ENCODE measurements at places on chromosomes 4 and X. TPM values are rescaled to one million over a fixed set of nuclear protein-coding genes. Genes with fewer than 3 reads are reported as not detected.

GRCh38 chrX:386239-386767 is 404 bp downstream of the PPP2R3B start:
- H3K4me3 ChIP-seq: peak overlapping the region; percentile 79
- no peaks in the 10 kb centered on the region for H3K36me3 ChIP-seq
- no peak for DNase-seq

DNA sequence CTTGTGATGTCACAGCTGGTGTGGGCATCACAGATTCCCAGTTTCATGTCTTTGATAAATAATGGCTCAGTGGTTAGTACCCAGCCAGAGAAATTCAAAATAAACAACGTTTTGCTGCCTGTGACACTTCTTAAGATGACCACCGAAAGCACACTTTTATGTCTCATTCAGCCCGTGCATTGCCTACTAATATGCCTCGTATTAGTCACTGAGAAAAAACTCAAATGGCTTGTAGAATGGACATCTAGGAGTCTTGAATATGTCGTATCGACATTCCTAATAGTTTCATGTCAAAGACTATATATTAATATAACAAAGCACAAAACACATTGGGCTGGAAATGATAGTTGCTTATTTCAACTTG is 103.9 kb upstream of the FAT1 start:
- H3K36me3 ChIP-seq: no peaks in the 10 kb centered on the region
- H3K4me1 ChIP-seq: peaks cover 15% of the 10 kb centered on the region
- no peak for DNase-seq
- no peaks in the 10 kb centered on the region for H3K27me3 ChIP-seq
- H3K27ac ChIP-seq: no peak overlapping the region

DNA sequence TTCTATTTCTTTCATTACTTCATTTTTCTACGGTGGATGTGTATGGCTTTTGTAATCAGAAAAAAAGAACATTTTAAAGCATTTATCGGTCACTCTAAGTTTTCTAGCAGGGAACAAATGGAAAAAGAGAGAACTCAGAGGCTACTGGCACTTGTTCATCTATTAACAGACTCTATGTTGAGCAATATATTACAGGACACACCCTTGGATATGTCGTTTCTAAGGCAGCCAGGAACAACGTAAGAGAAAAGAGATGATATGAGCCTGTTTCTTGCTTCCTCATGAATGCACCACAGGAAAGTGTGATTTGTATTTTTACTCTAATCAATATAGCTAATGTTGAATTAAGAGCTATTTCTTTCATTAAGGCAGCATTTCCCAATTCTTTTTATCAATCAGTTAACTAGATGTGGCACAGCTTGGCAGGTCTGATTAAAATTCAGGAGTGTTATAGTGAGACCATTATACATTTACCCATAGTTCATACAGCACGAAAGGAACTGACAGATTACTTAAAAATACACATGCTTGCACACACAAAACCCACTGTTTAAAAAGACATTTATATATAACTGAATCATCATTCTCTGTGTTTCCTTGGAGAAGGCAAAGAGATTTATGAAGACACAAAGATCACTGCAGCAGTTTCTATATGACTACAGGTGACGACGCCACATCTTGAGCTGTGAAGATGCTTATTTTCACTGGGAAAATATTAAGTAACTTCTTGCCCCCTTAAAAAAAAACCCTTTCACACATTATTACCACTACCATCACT is 13.0 kb downstream of the RAB9B start:
- no peak overlapping the region for H3K27ac ChIP-seq
- DNase-seq: no peak
- no peak overlapping the region for H3K4me3 ChIP-seq
- no peaks in the 10 kb centered on the region for H3K36me3 ChIP-seq
- no peaks in the 10 kb centered on the region for H3K4me1 ChIP-seq

DNA sequence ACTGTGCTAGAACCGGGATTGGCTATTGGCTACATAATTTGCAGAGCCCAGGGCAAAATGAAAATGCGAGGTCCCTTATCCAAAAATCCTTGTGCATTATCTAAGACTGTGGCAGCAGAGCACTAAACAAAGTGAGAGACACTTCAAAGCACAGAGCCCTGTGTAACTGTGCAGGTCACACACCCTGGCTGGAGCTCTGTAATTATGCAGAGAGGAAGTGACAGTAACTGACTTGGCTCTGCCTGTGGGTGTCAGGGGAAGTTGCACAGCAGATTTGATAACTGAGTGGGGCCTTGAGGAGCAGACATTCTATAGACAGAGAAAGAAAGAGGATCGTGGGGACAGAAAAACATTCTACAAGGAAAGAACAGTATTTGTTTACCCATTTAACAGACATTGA is 173.5 kb upstream of the FMR1 start:
- no peak overlapping the region for H3K27ac ChIP-seq
- DNase-seq: no peak
- H3K36me3 ChIP-seq: no peaks in the 10 kb centered on the region

DNA sequence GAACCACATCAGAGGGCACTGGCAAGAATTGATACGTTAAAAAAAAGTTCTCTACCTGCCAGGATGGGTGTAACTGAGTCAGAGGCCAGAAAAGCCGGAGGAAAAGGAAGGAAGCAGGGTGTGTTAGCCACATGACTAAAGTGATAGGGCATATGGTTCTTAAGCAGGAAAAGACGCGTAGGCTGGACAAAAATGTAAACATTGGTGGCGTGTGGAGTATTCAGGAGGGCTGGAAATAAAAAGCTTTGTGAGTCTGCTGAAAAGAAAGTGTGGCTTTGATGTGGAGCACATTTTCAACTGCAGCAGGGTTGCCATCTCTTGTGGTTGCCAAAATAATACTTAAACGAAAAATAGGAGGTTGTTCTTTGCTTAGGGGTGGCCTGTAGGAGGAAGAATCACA is 186.5 kb upstream of the RPL34 start:
- no peak overlapping the region for H3K4me3 ChIP-seq
- no peaks in the 10 kb centered on the region for H3K4me1 ChIP-seq
- H3K27me3 ChIP-seq: no peaks in the 10 kb centered on the region
- H3K27ac ChIP-seq: no peak overlapping the region

GRCh38 chr4:90990284-90990683 is 863.1 kb downstream of the CCSER1 start:
- no peak for DNase-seq
- H3K4me3 ChIP-seq: no peak overlapping the region
- H3K36me3 ChIP-seq: no peaks in the 10 kb centered on the region
- no peaks in the 10 kb centered on the region for H3K4me1 ChIP-seq

DNA sequence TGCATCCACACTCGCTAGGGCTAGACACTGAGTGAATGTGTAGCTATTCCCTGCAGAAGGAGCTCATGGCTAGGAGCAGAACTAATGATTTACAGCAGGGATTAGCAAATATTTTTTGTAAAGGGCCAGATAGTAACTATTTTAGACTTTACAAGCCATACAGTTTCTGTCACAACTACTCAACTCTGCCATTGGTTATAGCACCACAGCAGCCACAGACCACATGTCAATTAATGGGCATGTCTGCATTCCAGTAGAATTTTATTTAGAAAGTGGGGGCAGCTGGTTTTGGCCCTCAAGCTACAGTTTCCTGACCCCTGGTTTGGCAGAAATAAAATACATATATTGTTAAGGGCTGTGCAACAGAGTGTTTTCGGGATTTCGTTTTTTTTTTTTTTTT is 192.6 kb downstream of the FRMPD4 start:
- H3K27me3 ChIP-seq: no peaks in the 10 kb centered on the region
- no peak overlapping the region for H3K27ac ChIP-seq
- H3K36me3 ChIP-seq: no peaks in the 10 kb centered on the region
- DNase-seq: no peak
- H3K4me3 ChIP-seq: no peak overlapping the region

DNA sequence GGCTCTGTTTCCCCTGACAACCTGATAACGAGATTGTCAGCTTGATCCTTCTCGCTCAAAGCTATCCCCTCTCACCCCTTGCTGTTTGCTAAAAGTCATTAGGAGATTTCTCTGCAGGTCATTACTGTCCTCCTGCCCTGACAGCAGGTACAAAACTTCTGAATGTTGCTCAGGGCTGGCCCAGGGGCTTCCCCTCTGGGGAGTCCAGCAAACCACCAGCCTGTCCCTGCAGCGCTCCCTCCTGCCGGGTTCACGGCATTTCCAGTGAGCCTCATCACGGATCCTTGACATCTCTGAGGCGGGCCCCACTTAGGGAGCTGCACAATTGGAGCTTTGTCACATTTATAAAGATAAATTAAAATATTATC is 5.2 kb upstream of the SORCS2 start:
- H3K27ac ChIP-seq: no peak overlapping the region
- DNase-seq: no peak
- no peak overlapping the region for H3K4me3 ChIP-seq

GRCh38 chr4:117434424-117434823 is 349.0 kb upstream of the TRAM1L1 start:
- no peak overlapping the region for H3K4me3 ChIP-seq
- no peak for DNase-seq
- no peak overlapping the region for H3K27ac ChIP-seq
- H3K27me3 ChIP-seq: no peaks in the 10 kb centered on the region

GRCh38 chr4:38829237-38829636 is 24.6 kb upstream of the TLR1 start:
- no peaks in the 10 kb centered on the region for H3K36me3 ChIP-seq
- H3K27ac ChIP-seq: no peak overlapping the region

- H3K27me3 ChIP-seq: no peaks in the 10 kb centered on the region
- H3K27ac ChIP-seq: no peak overlapping the region
- no peaks in the 10 kb centered on the region for H3K36me3 ChIP-seq
- no peak overlapping the region for H3K4me3 ChIP-seq
- H3K4me1 ChIP-seq: no peaks in the 10 kb centered on the region
- no peak for DNase-seq
Measured at GRCh38 chr4:146073517-146073916, 102.0 kb upstream of the LSM6 start.

DNA sequence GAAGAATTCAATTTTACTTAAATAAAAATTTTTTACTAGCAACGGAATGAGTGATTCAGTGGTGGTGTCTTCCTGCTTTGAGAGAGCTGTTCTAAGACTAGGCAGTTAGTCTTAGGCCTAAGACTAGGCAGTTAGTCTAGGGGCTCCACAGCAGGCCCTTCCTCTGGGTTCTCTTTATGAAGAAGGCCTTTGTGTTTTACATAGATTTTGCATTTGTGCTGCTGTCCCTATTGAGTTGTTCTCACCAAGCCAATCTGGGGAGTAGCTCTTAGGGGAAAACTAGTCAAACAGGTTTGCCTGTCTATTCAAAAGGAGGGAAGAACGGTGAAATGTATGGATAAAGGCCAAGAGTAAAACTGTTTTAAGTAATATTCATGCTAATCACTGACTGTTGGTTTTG is 7.6 kb downstream of the UGT8 start:
- no peak overlapping the region for H3K27ac ChIP-seq
- H3K36me3 ChIP-seq: no peaks in the 10 kb centered on the region
- H3K4me1 ChIP-seq: no peaks in the 10 kb centered on the region
- H3K4me3 ChIP-seq: no peak overlapping the region
- no peaks in the 10 kb centered on the region for H3K27me3 ChIP-seq

GRCh38 chrX:154002215-154002719 is 17.4 kb downstream of the IRAK1 start:
- DNase-seq: peak; percentile 76
- no peaks in the 10 kb centered on the region for H3K27me3 ChIP-seq
- peak overlapping the region; percentile 58 for H3K27ac ChIP-seq

DNA sequence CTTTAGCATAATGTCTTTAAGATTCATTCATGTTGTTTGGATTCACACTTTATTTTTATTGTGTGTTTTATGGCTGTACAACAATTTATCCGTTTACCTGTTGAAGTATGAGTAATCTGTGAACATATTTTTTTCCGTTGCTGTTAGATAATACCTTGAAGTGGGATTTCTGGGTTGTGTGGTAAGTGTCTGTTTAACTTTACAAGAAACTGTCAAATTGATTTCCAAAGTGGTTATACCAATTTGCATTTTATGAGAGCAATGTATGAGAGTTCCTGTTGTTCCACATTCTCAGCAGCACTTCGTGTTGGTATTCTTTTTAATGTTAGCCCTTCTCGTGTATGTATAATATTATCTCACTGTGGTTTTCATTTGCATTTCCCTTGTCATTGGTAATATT is 53.6 kb downstream of the USP53 start:
- no peaks in the 10 kb centered on the region for H3K4me1 ChIP-seq
- no peak overlapping the region for H3K27ac ChIP-seq
- H3K36me3 ChIP-seq: no peaks in the 10 kb centered on the region
- no peak overlapping the region for H3K4me3 ChIP-seq
- no peaks in the 10 kb centered on the region for H3K27me3 ChIP-seq

- H3K4me3 ChIP-seq: no peak overlapping the region
- H3K4me1 ChIP-seq: no peaks in the 10 kb centered on the region
- DNase-seq: no peak
- H3K36me3 ChIP-seq: no peaks in the 10 kb centered on the region
Measured at GRCh38 chr4:75054078-75054477, 121.2 kb downstream of the PARM1 start.

- H3K4me3 ChIP-seq: no peak overlapping the region
- peaks cover 12% of the 10 kb centered on the region for H3K4me1 ChIP-seq
- no peak for DNase-seq
- H3K27me3 ChIP-seq: no peaks in the 10 kb centered on the region
- H3K27ac ChIP-seq: no peak overlapping the region
Measured at GRCh38 chr4:101037249-101037648, 310.1 kb downstream of the PPP3CA start.

- DNase-seq: no peak
- H3K4me3 ChIP-seq: no peak overlapping the region
- H3K27me3 ChIP-seq: no peaks in the 10 kb centered on the region
- no peaks in the 10 kb centered on the region for H3K36me3 ChIP-seq
- no peaks in the 10 kb centered on the region for H3K4me1 ChIP-seq
- H3K27ac ChIP-seq: no peak overlapping the region
Measured at GRCh38 chr4:126071346-126072333, 756.9 kb downstream of the FAT4 start.

GRCh38 chr4:71550220-71551165 is 211.7 kb downstream of the SLC4A4 start:
- no peaks in the 10 kb centered on the region for H3K27me3 ChIP-seq
- no peaks in the 10 kb centered on the region for H3K4me1 ChIP-seq
- H3K4me3 ChIP-seq: no peak overlapping the region
- H3K27ac ChIP-seq: no peak overlapping the region
- H3K36me3 ChIP-seq: no peaks in the 10 kb centered on the region

GRCh38 chr4:4247696-4248028 is 361 bp downstream of the TMEM128 start:
- no peak for DNase-seq
- no peaks in the 10 kb centered on the region for H3K36me3 ChIP-seq
- H3K4me1 ChIP-seq: 0 out of 2 replicates have a peak, but pooled peaks cover 12% of the 10 kb centered on the region
- H3K27me3 ChIP-seq: no peaks in the 10 kb centered on the region
- H3K27ac ChIP-seq: peak overlapping the region; percentile 76
- peak overlapping the region; percentile 90 for H3K4me3 ChIP-seq

VEGFD gene
- total RNA-seq: 2.5 TPM

CYSLTR1 gene
- total RNA-seq: not detected

SLC4A4 gene
- total RNA-seq: 0.44 TPM

ADAM29 gene
- total RNA-seq: not detected

SPANXN3 gene
- not detected for total RNA-seq

MAGEA9B gene
- total RNA-seq: not detected

AREG gene
- 6.4 TPM for total RNA-seq

MXRA5 gene
- not detected for total RNA-seq
